ENCODE measurements at places on chromosomes 5 and 9.

- no peak for DNase-seq
These were observed 35.9 kb downstream of the PRR16 start for GRCh38 chr5:120499876-120500563.

- no peak for DNase-seq
These were observed 78.7 kb downstream of the SLC25A46 start for GRCh38 chr5:110817459-110817858.

GRCh38 chr9:131078427-131079366 is 17.6 kb upstream of the AIF1L start:
- no peak for DNase-seq

DNA sequence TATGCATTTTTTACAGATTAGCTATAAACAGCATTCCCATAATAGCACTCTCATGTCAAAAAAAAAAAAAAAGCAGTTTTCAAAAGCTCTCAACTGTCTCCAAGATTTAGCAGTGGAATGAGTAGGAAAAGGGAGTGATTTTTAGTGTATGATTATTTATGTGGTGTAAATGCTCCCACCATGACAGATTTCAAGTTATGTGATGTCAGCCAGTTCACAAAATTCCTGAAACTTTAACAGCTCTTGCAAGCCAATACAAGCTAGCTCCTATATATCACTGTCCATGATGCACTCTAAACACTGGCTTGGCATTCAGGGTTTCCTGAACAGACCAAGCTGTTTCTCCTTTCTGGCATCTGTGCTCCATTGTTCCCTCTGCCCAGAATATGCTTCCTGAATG is 7.9 kb upstream of the ANKDD1B start:
- no peak for DNase-seq

DNA sequence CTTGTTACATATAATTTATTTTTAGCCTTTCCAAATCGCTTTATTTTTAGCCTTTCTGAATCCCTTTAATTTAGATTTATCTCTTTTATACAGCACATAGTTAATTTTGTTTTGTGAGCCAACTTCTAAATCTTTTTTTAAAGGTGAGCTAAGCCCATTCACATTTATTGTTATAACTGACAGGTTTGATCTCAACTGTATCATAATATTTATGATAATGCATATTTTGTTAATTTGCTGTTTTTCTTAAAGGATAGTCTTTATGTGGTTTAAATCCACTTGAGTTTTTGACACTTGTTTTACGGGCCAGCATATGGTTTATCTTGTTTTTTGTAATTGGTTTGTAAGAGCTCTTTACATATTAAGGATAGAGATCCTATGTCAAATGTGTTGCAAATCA is 177.8 kb upstream of the SMIM23 start:
- DNase-seq: no peak

DNA sequence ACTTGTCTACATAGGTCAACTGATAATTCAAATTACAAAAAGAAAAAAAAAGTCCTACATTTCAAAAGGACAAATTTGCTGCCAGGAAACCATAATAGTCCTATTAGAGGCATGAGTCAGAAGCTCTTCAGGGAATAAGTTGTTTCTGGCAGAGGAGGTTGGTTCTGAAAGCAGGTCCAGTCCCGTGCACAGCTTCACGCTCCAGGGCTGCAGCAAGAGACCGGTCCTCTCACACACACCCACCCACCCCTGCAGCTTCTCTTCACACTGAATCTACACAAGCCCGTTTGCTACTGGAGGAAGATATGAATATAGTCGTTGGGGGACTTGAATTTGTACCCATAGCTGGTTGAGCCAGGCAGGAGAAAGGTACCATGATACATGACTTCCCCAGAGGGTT is 36.9 kb upstream of the SLC1A3 start:
- DNase-seq: no peak

DNA sequence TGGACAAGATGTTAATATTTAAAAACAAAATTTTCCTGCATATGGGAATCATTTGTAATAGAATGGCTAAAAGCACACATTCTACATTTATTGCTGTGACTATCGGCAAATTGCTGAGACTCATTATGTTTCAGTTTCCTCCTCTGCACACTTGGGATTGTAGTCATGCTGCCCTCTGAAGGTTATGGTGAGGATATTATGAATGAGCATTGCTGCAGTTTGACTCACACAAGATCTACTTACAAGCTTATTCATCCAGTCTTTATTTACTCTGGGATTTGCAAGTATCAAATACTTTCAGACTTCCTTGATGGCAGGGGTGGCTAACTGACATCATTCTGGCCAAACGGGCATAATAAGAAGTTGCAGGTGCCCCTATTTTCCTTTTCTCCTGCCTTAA is 9.5 kb upstream of the NFIL3 start:
- DNase-seq: no peak

Measured in activated naive CD4-positive, alpha-beta T cell treated with Interleukin-2 at 50 U/mL for 16 hours (primary cell).